ENCODE measurements at places on chromosomes 6 and 20. TPM values are rescaled to one million over a fixed set of nuclear protein-coding genes. Genes with fewer than 3 reads are reported as not detected.

DNA sequence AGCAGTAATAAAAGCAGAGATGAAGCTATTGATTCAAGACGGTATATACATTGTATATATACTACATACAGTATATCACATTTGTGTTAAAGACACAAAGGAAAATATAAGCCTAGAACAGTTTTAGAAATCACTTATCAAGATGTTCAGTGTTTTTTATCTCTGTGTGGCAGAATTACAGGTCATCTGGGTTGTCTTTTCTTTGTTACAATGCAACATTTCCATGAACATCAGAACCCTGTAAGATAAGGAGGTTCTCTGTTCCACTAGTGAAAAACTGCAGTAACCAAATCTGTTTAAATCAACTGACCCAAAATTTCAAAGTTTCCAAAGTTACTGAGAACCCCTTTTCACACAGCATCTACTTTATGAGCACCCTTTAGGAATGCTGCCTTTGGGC, 42.2 kb downstream of the B4GALT5 start:
- DNase-seq: no peak

DNA sequence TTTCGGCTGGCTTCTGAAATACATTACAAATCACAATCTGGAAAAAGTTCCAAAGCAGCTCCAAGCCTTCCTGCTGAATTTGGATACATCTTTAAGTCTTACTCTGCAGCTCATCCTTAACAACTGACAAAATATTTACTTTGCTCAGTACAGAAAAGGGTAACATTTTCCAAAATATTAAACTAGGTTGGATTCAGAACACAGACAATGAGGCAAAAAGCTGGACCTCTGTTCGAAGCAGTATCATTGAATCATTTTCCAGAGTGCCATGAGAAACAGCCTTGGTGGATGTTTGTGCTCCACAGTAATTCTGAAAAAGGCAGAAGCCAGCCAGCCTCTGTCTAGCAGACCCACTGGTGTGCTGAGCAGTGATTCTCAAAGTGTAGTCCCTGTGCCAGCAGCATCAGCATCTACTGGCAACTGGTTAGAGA, 162.1 kb downstream of the AIG1 start:
- no peak for DNase-seq

DNA sequence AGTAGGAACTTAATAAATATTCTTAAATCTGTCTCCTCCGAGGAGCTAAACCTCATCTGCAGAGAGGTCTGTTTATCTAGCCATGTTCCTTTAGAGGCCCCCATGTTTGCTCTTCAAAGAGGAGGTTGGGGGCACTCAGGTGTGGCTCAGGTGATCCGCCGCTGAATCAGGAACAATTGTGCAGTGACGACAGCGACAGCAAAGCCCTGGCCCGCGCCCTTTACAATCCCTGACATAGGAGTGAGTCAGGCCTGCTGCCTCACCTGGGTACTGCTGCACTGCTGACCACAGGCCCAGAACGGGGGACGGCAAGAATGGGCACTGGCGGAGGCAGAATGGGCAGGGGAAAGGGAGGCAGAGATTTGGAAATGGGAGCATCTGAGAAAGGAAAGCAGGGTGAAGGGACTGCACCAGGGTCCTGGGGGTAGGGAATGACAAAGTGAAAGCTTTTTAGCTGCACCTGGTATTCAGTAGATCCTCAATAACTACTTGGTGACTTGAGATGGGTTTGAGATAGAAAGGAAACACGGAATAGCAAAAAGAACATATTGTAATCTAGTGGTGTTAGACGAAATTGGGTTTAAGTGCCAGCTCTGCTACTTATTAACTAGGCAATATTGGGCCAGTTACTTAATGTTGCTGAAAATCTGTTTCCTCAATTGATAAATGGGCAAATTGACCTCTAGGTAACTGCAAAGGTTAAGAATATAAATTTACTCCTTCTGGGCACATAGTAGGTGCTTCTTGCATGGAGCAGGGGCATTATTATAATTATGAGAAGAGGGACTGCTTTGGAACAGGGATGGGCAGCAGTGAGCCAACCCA, 5.4 kb upstream of the IER3 start:
- DNase-seq: no peak

- DNase-seq: no peak
Observed at GRCh38 chr6:78580923-78581322, 286.4 kb upstream of the IRAK1BP1 start.

DNA sequence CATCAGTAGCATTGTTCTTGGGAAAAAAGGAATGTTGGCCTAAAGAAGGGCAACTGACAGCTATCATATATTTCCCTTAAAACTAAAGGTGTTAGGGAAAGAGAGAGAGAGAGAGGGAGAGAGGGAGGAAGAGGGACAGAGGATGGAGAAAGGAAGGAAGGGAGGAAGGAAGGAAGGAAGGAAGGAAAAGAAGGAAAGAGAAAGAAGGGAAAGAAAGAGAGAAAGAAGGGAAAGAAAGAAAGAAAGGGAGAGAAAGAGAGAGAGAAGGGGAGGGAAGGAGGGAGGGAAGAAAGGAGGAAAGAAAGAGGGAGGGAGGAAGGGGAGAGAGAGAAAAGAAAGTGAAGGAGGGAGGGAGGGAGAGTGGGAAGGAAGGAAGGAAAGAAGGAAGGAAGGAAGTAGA, 37.7 kb upstream of the ADGRF5 start:
- DNase-seq: no peak

- DNase-seq: no peak
Observed at GRCh38 chr6:21024616-21025015, 490.4 kb downstream of the CDKAL1 start.

GRCh38 chr6:38169221-38169976, 349.9 kb downstream of the ZFAND3 start:
- no peak for DNase-seq

DNA sequence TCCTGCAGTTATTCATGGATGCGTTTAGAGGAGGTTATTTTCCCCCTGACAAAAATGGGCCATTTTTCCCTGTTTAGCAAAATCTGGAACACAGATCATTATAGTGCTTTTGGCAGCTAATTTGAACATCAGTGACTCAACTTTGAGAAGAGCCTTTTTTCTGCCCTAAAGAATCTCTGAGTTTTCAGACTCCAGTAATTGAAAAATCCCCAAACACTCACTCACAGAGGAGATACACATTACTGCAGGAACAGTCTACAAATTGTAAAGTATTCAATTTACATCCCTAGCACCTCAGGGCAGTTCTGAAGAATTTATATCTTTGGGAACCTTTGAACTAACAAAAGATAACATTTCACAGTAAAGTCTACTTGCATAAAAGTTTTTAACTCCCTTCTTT, 966.6 kb upstream of the SLC35B3 start:
- no peak for DNase-seq

DNA sequence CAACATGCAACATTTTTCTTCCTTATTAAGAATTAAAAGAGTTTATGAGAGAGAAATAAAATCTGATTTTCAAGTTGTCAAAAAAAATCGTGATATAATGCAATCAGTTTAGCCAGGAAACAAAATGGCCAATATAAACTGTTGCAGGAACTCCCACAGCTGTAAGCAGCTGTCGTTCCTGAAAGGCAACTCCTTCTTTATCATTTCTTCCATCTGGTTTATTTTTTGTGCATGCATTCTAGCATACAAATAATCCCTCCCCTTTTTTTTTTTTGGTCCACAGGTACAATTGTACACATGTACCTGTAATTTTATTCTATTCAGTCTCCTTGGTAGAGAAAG, 19.7 kb downstream of the TRAF3IP2 start:
- no peak for DNase-seq

GRCh38 chr20:45833883-45834796, 541 bp downstream of the SNX21 start:
- DNase-seq: peak; percentile 60

DNA sequence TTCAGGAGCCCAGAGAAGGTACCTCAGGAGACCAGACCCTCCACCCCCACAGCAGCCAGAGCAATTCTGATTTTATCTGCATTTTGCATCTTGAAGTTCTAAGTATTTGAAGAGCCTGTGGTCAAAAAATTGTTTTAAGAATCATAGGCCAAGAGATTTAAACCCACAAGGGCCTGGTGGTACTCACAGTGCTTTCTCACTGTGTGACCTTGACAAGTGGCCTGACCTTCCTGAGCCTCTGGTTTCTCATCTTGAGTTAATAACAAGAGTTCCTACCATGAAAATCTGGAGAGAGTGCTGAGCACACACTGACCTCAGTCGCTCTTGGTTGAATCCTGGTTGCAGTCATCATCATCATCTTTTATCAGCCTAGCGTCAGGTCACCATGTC, 45.4 kb upstream of the ID1 start:
- no peak for DNase-seq

DNA sequence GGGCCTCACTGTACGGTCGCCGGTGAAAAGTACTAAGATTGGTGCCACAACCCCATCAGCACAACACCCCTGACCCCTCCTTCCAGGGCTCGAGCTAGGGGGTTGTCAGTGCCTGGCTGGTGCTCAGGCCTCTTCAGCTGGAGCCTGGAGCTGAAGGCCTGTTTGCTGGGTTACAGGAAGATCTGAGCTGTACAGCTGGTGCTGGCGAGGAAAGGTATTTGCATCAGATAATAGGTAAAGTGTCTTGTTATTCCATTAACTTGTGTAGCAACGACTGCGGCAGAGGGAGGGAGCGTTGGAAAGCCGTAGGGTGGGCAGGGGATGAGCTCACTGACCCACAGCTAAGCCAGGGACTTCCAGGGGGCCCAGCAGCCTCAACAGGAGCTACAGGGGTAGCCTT, 15.8 kb upstream of the SIRPA start:
- DNase-seq: no peak

- DNase-seq: no peak
Observed at GRCh38 chr6:137353842-137354397, 134.7 kb upstream of the IFNGR1 start.

DNA sequence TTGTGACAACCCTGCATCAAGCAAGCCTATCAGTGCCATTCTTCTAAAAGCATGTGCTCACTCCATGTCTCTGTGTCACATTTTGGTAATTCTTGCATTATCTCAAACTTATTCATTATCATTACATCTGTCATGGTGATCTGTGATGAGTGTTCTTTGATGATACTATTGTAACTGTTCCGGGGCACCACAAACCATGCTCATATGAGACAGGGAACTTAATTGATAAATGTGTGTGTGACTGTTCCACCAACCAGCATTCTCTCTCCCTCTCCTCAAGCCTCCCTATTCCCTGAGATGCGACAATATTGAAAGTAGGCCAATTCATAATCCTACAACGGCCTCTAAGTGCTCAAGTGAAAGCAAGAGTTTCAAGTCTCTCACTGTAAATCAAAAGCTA, 4.0 kb downstream of the HUS1B start:
- no peak for DNase-seq

DNA sequence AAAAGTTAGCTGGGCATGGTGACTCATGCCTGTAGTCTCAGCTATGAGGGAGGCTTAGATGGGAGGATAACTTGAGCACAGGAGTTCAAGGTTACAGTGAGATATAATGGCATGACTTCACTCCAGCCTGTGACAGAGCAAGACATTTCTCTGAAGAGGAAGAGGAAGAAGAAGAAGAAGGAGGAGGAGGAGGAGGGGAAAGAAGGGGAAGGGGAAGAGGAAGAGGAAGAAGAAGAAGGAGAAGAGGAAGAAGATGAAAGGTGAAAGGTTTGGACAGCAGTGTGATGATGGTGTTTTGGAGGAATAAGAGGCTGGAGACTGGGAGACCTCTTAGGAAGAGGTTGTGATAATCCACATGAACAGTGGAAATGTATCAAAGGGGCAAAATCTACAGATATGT, 410.7 kb upstream of the JAG1 start:
- no peak for DNase-seq

DNA sequence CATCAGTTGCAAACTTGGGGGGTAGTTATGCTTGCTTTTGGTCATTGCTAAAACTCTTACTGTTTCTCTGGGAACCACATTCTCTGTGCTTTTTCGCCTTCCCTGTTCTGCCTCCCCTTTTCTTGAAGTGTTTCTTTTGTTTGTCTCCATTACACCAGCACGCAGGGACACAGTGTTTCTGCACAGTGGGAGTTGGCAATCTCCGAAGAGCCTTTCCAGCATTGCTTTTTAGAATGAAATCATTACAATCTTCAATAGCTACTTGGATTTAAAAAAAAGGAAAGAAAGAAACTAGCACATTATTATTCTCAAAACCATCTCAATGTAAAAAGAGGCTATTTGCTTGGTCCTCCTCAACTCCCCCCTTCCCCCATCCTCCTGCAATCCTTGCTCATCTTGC, 536.7 kb upstream of the MMS22L start:
- DNase-seq: no peak

GRCh38 chr6:3962291-3963280, 113.4 kb downstream of the FAM50B start:
- no peak for DNase-seq

DNA sequence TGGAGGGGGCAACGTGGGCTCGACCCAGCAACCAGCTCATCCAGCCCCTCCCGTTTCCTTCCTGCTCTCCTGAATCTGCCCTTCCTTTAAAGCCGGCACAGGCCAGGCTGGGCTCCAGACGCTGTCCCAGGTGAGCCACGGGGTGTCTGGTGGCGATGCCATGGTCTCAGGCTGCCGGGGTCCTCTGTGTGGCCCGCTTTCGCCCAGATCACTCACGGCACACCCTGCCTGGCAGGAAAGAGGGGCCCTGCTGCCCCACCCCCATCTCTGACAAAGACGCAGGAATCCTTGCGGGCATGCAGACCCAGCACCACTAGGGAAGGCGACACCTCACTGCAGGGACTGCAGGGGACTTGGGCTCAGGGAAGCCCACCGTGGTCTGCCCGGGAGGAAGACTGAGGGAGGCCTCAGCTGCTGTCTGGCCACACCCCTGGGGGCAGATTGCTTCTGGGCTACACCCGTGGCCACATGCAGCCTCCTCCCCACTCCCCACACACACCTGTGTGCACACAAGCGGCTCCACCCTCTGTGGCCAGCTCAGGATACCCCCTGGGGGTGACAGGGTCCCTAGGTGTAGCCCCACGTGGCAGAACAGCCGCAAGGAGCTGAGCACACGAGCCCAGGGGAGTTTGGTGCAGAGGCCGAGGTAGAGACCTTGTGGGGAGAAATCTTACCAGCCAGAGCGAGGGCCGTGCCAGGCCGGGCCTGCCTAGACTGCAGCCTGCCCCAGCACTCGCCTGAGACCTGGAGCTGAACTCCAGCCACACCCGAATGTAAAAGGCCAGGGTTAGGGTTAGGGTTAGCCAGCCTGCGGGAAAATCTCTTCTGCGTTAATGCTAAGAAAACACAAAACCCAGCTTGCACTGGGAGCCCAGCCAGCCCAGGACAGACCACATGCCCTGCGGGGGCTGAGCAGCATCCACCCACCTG, 104.6 kb downstream of the DLL1 start:
- DNase-seq: no peak

DNA sequence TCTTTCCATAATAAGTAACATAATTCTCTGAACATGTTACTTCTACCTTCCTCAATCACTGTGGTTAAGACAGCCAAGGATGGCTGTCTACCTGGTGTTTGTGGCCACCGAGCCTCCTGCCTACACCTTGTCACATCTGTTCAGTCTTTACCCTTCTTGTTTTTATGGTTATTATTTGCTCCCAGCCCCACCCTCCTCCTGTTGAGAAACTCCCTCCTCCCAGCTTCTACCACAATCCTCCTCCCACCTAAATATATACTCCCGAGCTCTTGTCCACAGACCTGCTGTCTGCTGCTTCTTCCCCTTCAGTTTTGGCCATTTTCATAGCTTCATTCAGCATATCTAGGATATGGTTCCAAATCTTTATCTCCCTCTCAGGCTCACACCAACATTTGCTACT, 35.7 kb upstream of the GABRR1 start:
- DNase-seq: no peak

PSORS1C1 gene
- total RNA-seq: not detected

PLA2G7 gene
- 0.63 TPM for total RNA-seq

PACRG gene
- not detected for total RNA-seq

TBX18 gene
- total RNA-seq: not detected

SLC26A8 gene
- total RNA-seq: not detected

C4A gene
- total RNA-seq: 11.1 TPM

FILIP1 gene
- not detected for total RNA-seq

FLRT3 gene
- total RNA-seq: not detected

PIGU gene
- 19.3 TPM for total RNA-seq

ACSS1 gene
- total RNA-seq: 83.0 TPM

EGFL8 gene
- 3.9 TPM for total RNA-seq

CBFA2T2 gene
- 33.6 TPM for total RNA-seq

Data from B cell (primary cell).